ENCODE measurements at places on chromosomes 3 and 15. TPM values are rescaled to one million over a fixed set of nuclear protein-coding genes. Genes with fewer than 3 reads are reported as not detected.
A peak's percentile ranks its signal among the peaks of the same experiment; 100 is the strongest.

ZNF501 gene
- polyA plus RNA-seq, result 1.4 TPM

LRTM1 gene
- not detected for polyA plus RNA-seq

LDHAL6B gene
- polyA plus RNA-seq, result not detected

SLC28A1 gene
- polyA plus RNA-seq, result not detected

MCF2L2 gene
- 0.26 TPM for polyA plus RNA-seq

SQOR gene
- 157 TPM for polyA plus RNA-seq

FOXB1 gene
- polyA plus RNA-seq, result 0.02 TPM

TNFAIP8L3 gene
- 3.7 TPM for polyA plus RNA-seq

ADGRG7 gene
- polyA plus RNA-seq, result not detected

SLC7A14 gene
- polyA plus RNA-seq, result 0.01 TPM

DNAH12 gene
- 8.0 TPM for polyA plus RNA-seq

BLM gene
- 2.2 TPM for polyA plus RNA-seq

MINDY2 gene
- polyA plus RNA-seq, result 6.1 TPM

SIDT1 gene
- polyA plus RNA-seq, result 1.0 TPM

SH2D7 gene
- 0.04 TPM for polyA plus RNA-seq

ACOX2 gene
- 13.1 TPM for polyA plus RNA-seq

C3orf49 gene
- not detected for polyA plus RNA-seq

PLSCR5 gene
- not detected for polyA plus RNA-seq

SLC28A2 gene
- polyA plus RNA-seq, result 0.10 TPM

EPHA6 gene
- not detected for polyA plus RNA-seq

DNA sequence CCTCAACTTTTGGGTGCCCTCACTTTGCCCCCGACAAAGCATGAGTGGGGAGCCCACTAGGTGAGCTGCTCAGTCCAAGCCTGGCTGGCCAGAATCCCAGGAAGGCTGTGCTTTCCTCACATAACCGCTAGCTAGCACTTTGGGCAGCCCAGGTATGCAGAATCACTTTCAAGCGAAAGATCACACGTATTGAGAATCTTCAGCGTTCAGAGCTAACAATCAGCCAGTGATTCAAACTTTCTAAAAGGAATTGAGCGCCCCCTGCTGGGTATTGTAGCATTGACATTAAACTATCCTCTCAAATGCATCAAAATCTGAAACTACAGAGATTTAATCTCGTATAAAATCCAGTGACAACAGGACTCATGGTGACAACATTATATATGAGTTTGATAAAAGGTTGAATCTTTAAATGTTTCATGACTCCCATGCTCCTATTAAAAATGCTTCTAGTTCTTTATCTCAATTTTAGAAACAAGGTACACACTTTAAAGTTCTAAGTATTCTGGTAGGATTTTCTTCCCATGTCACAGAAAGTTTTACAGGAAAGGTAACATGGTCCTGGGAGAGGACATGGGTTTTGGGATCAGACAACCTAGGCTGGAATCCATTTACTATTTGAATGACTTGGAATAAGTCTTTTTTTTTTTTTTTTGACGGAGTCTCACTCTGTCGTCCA lies 11.8 kb downstream of the ANAPC13 start:
- peak; percentile 89 for DNase-seq

- DNase-seq, result peak; percentile 87
Measured at GRCh38 chr15:33801954-33802353, 166.3 kb upstream of the CHRM5 start.

DNA sequence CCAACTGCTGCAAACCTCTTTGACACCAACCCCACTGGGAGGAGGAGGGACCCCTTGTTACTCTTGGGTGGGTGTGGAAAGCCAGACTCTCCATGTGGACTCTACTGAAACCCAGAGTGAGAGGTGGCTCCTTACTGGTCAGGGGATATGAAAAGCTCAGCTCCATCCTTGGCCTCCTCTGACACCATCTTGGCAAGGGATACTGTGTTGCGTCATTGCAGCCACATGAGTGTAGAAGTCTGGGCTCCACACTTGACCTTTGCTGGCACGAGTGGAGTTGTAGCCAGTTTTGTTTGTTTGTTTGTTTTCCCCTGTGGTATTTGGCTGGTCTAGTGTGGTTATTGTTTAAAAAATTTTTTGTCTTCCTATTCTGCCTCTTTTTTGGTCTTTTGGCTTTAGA lies 289.1 kb downstream of the GAP43 start:
- DNase-seq, result peak; percentile 52

DNA sequence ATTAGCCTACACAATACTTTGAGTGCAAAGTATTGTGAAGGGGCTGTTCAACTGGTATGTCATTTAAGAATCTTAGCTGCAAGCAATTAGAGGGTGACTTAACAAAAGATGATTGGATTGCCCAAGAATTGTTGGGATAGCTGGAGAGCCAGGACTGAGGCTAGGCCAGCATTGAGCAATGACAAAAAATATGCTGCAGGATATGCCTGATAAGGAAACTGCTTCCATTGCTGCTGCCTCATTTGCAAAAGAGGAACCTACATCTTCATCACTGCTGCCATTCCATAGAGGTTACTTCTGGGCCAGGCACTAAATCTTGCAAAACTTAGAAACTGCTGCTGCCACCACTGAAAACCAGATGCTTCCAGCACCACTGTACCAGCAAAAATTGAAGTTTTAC lies 108.0 kb upstream of the TBC1D5 start:
- DNase-seq, result no peak

GRCh38 chr15:34644061-34644460 lies 60.6 kb upstream of the GOLGA8B start:
- DNase-seq, result no peak

- no peak for DNase-seq
Measured at GRCh38 chr3:120659285-120659684, 22.8 kb downstream of the HGD start.

- DNase-seq, result no peak
Measured at GRCh38 chr15:66231394-66232266, 21.9 kb downstream of the MEGF11 start.

- peak; percentile 5 for DNase-seq
Measured at GRCh38 chr3:168002786-168003368, 92.8 kb downstream of the GOLIM4 start.

- DNase-seq, result no peak
Measured at GRCh38 chr3:31009881-31010280, 115.4 kb upstream of the GADL1 start.

- DNase-seq, result peak; percentile 46
Measured at GRCh38 chr3:110743202-110743601, 328.4 kb upstream of the NECTIN3 start.

- no peak for DNase-seq
Measured at GRCh38 chr15:66065325-66065724, 188.2 kb downstream of the MEGF11 start.

GRCh38 chr3:189235214-189235613 lies 63.4 kb downstream of the TPRG1 start:
- no peak for DNase-seq

- DNase-seq, result no peak
Measured at GRCh38 chr3:126894475-126894874, 88.4 kb upstream of the PLXNA1 start.

- peak; percentile 84 for DNase-seq
Measured at GRCh38 chr3:173584093-173584837, 186.7 kb downstream of the NLGN1 start.

- peak; percentile 22 for DNase-seq
Measured at GRCh38 chr3:18422972-18423371, 2.2 kb downstream of the SATB1 start.

GRCh38 chr15:36601952-36602351 lies 22.5 kb downstream of the CDIN1 start:
- DNase-seq, result no peak

- DNase-seq, result no peak
Measured at GRCh38 chr3:12375572-12375971, 86.7 kb downstream of the PPARG start.

DNA sequence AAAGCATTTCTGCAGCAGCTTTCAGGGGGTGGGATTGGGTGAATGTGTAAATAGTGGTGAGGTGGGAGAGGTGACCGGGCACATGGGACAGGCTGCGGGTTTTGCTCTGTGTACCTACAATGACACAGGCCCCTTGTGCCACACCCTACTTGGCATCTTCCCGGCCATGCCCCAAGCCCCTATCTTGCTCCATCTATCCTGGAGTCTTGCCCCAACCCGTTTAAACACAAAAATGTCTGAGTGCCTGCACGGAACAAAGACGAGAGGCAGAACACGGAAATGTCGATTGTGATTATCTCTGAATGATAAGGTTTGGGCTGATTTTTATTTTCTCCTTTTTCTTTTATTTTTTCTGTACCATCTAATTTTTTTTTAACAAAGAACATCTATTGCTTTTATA lies 46.0 kb upstream of the SLC6A1 start:
- no peak for DNase-seq

- DNase-seq, result no peak
Measured at GRCh38 chr3:9935966-9936510, 2.4 kb downstream of the CRELD1 start.

DNA sequence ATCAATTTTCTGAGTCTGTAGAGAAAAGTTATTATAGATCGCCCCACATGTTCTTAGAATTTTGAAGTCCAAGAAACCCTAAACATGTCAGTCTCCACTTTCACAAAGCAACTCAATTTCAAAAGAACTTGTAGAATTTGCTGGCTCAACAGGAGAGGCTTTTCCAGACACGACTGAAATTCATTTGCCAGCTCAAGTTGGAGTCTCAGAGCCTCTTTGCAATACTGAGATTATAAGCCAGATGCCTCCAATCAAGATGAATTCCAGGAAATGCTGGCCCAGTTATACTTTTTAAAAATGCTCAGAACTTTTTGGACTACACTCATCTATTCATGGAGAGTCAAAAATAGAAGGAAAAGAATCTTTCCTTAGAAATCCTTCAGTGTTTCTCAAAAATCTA lies 56.9 kb upstream of the NLGN1 start:
- peak; percentile 14 for DNase-seq

- DNase-seq, result no peak
Measured at GRCh38 chr3:105424412-105425152, 57.9 kb downstream of the ALCAM start.

DNA sequence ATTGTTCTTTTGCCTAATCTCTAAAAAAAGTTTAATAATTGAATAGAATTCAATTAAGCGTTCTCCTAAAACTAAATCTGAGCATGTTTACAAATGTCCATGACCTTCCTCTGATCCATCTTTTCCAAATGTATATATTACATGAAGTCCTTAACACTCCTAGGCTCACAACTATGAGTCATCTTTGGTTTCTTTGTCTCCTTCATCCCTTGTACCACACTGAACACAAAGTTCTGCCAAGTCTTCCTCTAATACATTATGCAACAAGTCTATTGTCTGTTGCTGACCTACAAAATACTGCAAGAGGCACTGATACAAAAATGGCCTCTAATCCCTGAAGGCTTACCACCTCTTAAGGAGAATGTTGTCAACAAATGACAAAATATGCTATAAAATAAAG lies 550.2 kb downstream of the PYDC2 start:
- DNase-seq, result no peak

GRCh38 chr3:16550676-16551341 lies 37.3 kb upstream of the RFTN1 start:
- peak; percentile 87 for DNase-seq

GRCh38 chr3:53255423-53255774 lies 423 bp downstream of the TKT start:
- peak; percentile 47 for DNase-seq

GRCh38 chr15:60764408-60764963 lies 285.5 kb upstream of the ICE2 start:
- DNase-seq, result no peak

GRCh38 chr3:16647668-16648067 lies 42.4 kb upstream of the DAZL start:
- no peak for DNase-seq

DNA sequence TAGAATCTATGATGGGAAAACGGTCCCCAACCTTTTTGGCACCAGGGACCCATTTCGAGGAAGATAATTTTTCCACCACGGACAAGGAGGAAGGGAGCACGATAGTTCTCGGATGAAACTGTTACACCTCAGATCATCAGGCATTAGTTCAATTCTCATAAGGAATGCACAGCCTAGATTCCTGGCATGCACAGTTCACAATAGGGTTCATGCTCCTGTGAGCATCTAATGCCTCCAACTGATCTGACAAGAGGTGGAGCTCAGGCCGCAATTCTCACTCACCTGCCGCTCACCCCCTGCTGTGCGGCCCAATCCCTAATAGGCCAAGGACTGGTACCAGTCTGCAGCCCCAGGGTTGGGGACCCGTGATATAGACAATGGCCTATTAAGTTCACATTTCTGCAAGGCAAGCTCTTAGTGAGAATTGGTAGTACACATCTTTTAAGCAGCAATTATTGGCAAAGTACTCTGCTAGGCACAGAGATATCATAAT lies 26.5 kb downstream of the CD200R1 start:
- DNase-seq, result no peak

- no peak for DNase-seq
Measured at GRCh38 chr3:36514171-36514570, 133.9 kb downstream of the STAC start.

DNA sequence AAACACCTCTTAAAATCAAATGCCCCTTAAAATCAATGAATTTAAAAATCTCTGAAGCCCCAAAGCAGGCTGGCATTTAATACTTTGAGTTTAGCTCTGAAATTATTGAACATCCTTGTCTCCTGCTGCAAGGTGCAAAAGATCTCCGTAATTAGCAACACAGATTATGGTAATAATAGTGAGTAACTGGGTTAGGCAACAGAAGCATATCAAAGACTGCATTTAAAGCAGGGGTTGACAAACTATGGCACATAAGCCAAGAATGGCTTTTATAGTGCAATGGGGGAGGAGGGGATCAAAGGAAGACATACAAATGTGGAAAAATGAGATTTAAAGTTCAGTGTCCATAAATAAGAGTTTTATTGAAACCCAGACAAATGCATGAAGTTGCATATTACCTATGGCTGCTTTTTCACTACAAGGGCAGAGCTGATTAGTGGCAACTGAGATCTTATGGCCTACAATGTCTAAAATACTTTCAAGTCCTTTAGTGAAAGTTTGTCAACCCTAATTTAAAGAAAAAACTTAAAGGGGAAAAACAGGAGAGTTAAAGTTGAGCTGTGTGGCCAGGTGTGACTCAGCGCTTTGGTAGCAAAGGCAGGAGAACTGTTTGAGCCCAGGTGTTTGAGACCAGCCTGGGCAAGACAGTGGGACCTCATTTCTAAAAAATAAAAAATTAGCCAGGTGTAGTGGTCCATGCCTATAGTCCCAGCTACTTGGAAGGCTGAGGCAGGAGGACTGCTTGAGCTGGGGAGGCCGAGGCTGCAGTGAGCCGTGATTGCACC lies 157.6 kb downstream of the TBL1XR1 start:
- no peak for DNase-seq

- no peak for DNase-seq
Measured at GRCh38 chr3:59517388-59517787, 467.6 kb upstream of the CFAP20DC start.

GRCh38 chr15:28885630-28886430 lies at the start of gene APBA2:
Gene APBA2, plus strand, starts transcription at chr15:28885974. Its CDS starts 167,911 bp downstream, at chr15:29053885.
- DNase-seq, result no peak

DNA sequence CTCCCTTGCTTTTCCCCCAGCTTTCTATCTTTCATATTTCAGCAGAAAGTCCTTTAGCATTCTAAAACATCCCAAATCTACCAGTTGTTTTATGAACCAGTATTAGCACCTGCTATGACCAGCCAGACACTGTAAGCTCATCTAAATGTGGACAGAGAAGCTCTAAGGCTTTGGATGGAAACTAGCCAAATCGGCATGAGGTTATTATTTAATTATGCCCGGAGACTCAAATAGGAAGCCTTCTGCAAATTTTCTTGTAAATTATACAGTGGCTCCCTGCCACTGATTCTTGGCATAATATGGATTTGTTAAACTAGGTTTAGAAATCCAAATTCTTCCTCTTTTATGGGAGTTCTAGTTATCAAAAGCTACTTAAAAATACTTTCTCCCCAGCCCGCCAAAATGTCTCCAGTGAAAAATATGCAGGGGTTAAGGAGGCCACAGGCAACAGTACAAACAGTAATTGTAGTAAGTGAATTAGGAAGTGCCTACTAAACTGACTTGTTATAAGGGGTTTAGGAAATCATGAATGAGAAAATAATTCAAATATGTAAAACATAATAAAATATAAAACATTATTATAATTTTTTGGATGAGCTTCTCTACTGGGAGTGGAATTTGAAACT lies 15.4 kb downstream of the MYH15 start:
- DNase-seq, result peak; percentile 11

Measured in lung (tissue), 17 donors.